ENCODE measurements at places on chromosomes 16 and 17. TPM values are rescaled to one million over a fixed set of nuclear protein-coding genes. Genes with fewer than 3 reads are reported as not detected.
A peak's percentile ranks its signal among the peaks of the same experiment; 100 is the strongest.

GRCh38 chr17:77555121-77555591 lies 403.3 kb upstream of the TNRC6C start:
- no peak for DNase-seq

GRCh38 chr17:15920758-15921239 lies 24.1 kb upstream of the ADORA2B start:
- DNase-seq: peak; percentile 61

- DNase-seq: no peak
Observed at GRCh38 chr17:13601776-13602551, at the start of gene HS3ST3A1. Gene HS3ST3A1 (minus strand): TSS chr17:13601929. CDS start chr17:13601129, 800 bp downstream.

DNA sequence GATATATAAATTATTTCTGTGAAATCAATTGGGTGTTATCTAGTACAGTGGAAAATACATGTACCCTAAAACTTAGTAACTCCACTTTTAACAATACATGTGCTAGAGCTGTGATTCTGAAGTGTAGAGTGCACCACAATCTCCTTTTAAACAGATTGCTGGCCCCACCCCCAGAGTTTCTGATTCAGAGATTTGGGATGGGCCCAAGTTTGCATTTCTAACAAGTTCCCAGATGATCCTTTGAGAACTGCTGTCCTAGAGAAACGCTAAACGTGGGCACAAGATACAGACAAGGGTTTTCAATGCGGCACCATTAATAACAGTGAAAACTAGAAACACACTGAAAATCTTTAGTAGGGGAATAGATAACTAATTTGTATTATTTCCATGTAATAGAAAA lies 49.2 kb downstream of the NXPH3 start:
- no peak for DNase-seq

DNA sequence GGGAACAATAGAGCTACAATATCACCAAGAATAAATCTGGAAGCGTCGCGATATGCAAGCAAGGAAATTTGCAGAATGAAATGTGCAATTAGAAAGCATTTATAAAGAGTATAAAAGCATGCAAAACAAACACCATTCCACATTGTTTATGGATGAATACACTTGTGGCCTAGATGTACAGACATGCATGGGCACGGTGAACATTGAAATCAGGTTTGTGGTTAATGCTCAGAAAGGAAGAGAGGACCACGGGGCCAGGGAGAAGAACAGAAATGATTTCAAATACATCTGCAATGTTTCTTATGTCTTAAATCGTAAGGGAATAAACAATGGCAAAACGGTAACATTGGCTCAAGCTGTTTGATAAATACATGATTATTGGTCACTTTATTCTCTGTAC lies 235.9 kb downstream of the FOXL1 start:
- DNase-seq: no peak

DNA sequence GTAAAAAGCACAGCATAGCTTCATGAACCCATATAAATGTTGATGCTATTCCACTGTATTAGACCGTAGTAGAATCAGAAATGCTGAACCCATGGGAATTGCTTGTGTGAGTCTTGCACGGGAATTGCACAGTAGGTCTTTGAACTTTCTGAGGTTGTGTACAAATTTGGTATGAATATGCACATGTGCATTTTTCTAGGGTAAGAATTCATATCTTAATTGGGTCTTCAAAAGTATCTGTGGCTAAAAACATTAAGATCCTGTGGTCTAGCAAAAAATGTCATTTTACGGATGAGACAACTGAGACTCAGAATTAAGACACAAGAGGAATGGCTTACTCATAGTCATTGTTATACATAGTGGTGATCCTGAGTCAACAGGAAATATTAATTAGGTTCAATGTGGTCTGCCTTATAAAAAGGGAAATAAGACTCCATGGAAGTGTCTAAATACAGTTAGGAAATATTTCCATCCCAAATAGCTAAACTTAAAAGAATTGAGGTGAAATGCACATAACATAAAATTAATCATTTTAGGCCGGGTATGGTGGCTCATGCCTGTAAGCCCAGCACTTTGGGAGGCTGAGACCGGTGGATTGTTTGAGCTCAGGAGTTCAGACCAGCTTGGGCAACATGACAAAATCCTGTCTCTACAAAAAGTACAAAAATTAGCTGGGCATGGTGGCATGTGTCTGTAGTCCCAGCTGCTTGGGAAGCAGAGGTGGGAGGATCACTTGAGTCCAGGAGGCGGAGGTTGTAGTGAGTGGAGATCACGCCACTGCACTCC lies 22.8 kb downstream of the TAOK1 start:
- DNase-seq: peak; percentile 61

DNA sequence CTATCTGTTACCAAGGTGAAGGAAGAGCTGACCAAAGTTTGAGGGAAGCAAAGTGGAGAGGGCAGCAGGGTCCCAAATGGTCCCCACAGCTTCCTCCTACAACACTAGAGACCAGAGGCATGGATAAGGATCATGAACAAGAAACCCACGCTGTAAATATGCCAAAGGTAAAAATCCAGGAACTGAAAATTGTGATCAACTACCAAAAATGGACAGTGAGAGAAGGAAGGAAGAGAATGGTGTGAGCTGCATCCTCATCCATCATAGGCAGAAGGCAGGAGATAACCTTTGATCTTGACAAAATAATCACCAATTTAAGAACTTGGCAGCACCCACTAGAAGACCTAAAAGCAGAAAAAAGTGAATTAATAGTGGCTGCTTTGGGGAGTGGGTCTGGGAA lies 66.2 kb downstream of the CYTH1 start:
- no peak for DNase-seq

DNA sequence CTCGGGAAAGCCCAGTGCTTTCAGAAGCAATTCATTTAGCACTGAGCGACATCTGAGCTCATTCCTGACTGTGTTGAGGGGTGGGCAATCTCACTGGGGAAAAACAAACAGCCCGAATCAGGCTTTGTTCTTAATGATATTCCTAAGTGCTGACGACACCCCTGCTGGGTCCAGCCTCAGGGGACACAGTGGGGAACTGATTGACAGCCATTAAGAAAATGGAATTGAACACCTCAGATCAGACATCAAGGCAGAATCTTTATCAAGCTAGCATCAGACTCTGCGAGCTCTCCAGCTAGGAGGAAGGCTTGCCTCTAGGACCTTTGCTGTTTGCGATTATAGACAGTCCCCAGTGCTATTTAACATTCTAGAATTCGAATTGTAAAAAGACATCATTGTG lies 22.5 kb upstream of the LYRM9 start:
- no peak for DNase-seq

DNA sequence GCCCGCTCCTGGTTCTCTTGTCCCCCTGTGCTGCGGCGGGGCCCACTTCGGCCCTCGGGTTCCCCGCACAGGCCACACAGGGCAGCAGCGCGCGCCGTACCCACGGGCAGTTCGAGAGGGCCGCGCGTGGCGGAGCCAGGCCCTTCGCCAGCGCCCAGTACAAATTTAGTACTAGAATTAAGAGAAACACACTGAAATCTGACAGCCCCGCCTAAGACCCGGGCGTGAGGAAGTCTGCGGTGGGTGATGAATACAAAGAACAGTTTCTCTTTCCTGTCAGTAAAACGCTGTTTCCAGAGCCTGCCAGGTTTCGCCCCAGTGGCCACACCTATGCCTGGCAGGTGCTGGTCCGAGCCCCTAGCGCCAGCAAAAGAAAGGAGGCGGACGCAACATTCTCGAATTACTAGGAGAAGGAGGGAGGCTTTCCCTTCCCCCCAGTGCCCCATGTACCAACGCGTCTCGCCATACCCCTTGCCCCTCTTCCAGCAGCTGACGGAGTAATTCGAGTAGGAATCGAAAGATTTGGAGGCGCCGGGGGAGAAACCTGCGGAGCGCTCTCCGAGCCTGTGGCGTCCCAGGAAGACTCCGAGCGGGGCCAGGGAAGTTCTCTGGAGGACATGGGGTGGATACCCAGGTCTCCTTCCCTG lies 591 bp upstream of the SLFN5 start:
- peak; percentile 76 for DNase-seq

GRCh38 chr16:67177743-67178699 lies 5.7 kb downstream of the MATCAP1 start:
- DNase-seq: peak; percentile 56

DNA sequence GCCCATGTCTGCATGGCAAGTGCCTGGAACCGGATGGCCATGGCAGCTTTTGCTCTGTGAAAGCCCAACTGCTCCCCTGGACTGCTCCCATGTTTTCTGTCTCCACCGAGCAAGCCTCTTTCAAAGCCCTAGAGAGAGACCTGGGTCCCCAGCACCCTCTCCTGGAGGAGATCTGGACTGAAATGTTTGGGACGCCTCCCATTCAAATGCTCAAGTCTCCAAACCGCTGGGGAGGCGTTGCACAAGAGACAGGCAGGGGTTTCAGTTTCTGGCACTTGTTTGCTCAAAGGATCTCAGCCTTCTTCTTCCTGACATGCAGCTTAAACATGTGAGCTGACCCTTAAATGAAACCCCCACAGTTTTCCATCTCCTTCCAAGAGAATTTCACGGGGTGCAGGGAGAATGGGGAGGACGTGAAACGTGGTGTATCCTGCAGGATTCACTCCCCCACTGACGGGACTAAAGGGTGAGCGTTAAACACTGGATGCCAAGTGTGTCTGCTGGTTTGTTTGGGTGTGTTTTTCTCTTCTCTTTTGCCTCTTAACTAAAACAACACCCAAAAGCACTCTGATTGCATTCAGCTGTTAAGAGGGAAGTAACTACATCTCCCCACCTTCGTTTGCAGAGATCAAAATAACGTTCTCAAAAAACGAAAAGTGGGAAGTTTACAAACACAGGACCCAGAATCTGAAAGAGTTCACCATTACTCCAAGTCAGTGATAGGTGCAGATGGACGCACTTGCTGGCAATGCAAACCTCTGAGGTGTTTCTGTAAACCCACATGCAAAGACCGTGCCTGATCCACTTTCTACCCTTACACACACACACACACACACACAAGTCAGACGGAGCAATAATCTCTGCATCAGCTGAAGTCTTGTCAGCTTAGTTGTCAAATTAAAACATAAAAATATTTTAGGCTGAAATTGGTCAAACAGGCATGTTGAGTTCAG lies 256.9 kb downstream of the C16orf95 start:
- peak; percentile 28 for DNase-seq

The PRSS36 gene
- 4.7 TPM for polyA plus RNA-seq

The GPRC5C gene
- 4.0 TPM for polyA plus RNA-seq

The KRT24 gene
- not detected for polyA plus RNA-seq

The YBX2 gene
- polyA plus RNA-seq: not detected

Data from CD14-positive monocyte (primary cell).